ENCODE measurements at places on chromosomes 11 and 22.
A peak's percentile ranks its signal among the peaks of the same experiment; 100 is the strongest.

DNA sequence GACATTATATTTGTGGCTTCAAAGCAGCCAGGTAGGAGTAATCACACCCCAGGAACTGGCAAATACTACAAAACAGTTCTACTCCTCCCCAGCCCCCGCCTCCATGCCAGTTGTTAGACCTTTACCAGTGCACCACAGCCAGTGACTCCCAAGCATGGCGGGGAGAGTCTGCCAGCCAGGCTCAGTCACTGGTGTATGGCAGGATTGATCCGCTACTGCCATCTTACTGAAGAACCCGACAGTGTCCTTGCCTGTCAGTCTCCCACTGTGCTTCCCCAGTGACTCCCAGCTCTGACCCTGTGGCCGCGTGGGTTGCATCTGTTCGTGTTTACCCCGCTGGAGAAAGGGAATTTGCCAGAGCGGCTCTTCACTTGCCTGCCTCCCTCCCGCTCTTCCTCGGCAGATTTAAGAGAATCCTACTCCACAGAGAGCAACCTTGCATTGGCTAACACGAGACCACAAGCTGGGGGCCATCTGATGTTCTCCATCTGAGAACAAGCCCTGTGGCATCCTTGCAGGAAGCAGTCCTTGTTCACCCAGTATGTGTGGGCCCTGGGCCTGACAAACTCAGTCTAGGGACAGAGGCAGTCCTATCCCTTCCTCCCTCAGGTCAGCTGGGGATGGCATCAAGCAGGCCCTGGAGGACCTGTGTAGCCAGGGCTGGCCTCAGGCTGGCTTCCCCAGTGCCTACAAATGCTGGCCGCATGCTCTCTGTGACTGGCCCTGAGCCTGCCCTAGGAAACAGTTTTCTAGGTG, 33.1 kb downstream of the GNAZ start:
- DNase-seq: no peak

DNA sequence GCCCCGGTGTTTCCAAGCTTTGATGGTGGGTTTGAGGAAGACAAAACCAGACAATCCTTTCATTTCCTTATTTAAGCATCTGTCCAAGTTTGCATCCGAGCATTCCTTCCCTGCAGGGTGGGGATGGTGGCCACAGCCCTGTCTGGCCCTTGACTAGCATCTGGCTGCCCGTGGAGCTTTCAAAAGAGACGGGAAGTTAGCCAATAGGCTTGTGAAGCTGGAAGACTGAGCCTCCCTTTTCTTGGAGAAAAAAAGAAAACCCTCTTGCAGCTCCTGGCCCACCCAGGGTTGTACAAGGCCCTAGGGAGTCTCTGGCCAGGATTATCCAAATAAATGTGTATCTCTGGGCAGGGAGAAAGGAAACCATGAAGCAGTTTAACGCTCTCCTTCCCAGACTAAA, 60.6 kb downstream of the MICAL2 start:
- DNase-seq: no peak

GRCh38 chr22:34997633-34998299, 68.2 kb upstream of the ISX start:
- DNase-seq: no peak

DNA sequence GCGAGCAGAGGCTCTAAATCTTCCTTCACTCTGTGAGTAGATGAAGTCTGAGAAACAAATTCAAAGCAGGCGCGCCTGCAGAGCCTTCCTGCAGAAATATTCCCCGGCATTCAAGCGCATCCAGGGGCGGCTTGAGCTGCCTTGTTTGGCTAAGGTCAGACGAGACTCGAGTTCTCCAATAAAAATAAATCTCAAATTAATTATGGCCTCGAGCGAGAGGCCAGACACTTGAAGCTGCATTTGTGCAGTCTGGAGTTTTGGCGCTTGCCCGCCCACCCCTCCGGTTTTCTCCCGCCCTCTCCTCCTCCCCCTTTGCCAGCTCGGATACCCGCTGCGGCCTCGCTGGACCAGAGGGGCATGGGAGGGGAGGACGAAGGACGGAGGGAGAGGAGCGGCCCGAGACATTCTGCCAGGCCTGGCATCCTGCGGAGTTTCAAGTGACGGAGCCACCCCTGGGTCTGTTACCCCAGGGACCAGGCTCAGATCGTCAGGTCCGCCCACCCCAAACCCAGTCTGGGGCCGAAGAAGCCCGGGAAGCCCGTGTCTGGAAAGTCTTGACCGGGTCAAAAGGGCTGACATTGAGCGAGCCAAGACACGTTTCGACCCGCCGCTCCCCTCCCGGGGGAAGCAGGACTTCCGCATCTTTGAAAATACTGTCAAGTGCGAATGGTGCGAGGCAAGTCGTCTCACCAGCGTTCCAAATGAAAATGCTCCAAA, 3.8 kb upstream of the FLI1 start:
- no peak for DNase-seq

- peak; percentile 30 for DNase-seq
Observed at GRCh38 chr11:32960553-32961164, 55.0 kb upstream of the DEPDC7 start.

- DNase-seq: no peak
Observed at GRCh38 chr11:102704841-102705240, 728 bp downstream of the MMP27 start.

GRCh38 chr11:96324912-96325311, 18.1 kb downstream of the MAML2 start:
- DNase-seq: no peak

DNA sequence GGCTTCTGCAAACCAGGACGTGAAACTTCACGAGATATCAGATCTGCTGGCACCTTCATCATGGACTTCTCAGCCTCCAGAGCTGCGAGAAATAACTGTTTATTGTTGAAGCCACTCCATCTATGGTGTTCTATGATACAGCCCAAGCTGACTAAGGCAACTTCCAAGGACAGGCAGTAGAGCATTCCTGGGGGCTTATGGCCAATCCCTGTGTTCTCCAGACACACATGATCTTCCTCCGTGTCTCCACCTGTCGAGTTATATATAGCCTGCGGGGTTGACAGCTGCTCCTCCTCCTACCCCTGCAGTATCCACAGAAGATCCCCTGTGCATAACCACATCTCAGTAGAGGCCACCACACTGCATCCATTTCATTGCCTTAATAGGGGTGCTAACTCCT, 11.0 kb downstream of the TP53AIP1 start:
- no peak for DNase-seq

- DNase-seq: no peak
Observed at GRCh38 chr11:2293984-2294925, 7.5 kb downstream of the C11orf21 start.
